ENCODE measurements at places on chromosomes 5 and 9. TPM values are rescaled to one million over a fixed set of nuclear protein-coding genes. Genes with fewer than 3 reads are reported as not detected.

The OR1J1 gene
- polyA plus RNA-seq = not detected

The COL27A1 gene
- polyA plus RNA-seq = 14.0 TPM

The AJM1 gene
- 20.5 TPM for polyA plus RNA-seq

The NUTM2G gene
- 2.3 TPM for polyA plus RNA-seq

The EIF4E1B gene
- 4.0 TPM for polyA plus RNA-seq

The GABRP gene
- polyA plus RNA-seq = 0.76 TPM

The IL5 gene
- polyA plus RNA-seq = not detected

The IL4 gene
- not detected for polyA plus RNA-seq

The LRRC14B gene
- 1.7 TPM for polyA plus RNA-seq

The FREM1 gene
- 31.1 TPM for polyA plus RNA-seq

The C9 gene
- 0.08 TPM for polyA plus RNA-seq

The ARHGEF37 gene
- polyA plus RNA-seq = 7.2 TPM

All from spinal cord (tissue), 10 donors.